ENCODE measurements at places on chromosomes 4 and X.

DNA sequence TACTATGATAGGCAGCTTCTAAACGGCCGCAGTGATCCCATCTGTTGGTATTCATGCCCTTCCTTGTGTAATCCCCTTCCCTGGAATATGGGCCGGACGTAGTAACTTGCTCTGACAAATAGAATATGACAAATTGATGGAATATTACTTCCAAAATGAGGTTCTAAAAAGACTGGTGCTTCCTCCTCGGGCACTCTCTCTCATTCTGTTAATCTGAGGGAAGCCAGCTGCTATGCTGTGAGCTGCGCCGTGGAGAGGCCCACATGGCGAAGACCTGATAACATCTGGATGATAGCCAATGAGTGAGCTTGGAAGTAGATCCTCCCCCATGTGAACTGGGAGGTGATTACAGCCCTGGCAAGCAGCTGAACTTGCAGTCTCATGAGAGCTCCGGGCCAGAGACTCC, 27.2 kb upstream of the SLC25A4 start:
- DNase-seq, result no peak

DNA sequence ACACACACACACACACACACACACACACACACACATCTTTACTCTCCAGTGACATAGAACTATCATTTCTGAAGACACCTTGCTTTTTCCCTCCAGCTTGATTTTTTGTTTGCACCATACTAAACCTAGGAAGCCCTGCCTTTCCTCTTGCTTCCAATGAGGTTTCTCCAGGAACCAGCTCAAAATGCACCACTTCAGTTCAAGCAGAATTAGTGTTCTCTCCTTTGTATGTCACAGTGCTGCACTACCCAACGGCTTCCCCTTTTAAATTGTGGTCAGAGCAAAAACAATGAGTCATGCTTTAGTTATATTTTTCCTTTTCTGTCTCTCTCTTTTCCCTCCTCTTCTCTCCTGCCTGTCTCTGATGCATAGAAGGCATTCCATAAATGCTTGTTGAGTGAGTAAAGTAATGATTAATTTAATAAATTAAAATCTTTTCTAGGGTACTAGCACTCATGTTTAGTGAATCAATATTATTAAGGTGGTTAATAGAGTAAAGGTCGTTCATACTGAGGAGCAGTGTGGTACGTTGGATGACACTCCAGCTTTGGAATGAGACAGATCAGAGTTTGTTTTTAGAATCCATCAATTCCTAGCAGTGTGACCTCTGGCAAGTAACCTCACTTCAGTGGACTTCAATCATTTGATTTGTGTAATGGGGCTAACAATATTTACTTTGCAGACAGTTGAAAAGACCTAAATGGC, 5.9 kb downstream of the RTL3 start:
- DNase-seq, result no peak

GRCh38 chr4:1380368-1381151, 25.7 kb downstream of the NKX1-1 start:
- DNase-seq, result no peak

DNA sequence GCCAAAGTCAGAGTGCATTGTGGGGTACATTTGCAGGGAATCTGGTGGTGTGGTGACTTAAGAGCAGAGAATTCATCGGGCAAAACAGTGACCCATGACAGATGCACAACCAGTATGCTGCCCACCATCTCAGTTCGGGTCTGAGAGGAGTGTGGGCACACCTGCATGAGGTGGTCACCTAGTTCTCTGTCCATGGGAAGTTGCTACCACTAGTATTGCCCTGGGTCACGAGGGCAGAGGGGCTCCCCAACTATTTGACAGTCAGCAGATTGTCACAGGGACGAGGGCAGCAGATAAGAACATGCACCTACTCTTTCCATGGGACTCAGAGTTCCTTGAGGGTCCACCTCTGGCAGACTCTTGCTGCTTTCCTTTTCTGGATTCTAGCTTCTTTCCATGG, 305.2 kb upstream of the MAOA start:
- DNase-seq, result no peak

DNA sequence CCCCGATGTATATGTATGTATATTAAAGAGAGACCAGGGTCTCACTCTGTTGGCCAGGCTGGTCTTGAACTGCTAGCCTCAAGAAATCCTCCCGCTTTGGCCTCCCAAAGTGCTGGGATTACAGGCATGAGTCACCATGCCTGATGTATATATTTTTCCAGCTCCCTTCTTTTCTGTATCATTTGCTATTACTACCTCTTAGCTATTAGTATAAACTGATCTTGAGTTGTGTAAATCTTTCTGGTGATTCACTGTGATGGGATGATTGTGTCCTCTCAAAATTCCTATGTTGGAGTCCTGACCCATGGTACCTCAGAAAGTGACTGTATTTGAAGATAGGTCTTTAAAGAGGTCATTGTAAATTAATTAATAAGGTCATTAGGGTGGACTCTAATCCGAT, 53.1 kb downstream of the HPRT1 start:
- no peak for DNase-seq

GRCh38 chrX:144042271-144042670, 158.4 kb downstream of the UBE2NL start:
- no peak for DNase-seq

DNA sequence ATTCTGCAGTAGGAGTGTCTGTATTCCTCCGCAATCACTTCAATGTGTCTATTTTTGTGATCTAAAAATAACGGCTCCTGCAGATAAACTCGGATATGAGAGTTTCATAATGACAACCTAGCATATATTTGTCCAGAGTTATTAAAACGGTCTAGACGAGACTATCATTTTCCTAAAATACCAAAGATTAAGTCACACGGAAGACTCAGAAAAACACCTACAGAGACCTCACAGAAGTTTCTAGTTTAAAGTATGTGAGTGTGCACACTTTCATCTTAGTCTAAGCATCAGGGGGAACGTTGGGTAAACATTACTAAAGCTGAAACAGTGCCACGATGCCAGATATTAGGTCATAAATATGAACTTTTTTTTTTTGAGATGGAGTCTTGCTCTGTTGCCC, 156.9 kb downstream of the AFAP1 start:
- no peak for DNase-seq

- no peak for DNase-seq
Observed at GRCh38 chr4:6591313-6591712, 16.3 kb downstream of the MAN2B2 start.

DNA sequence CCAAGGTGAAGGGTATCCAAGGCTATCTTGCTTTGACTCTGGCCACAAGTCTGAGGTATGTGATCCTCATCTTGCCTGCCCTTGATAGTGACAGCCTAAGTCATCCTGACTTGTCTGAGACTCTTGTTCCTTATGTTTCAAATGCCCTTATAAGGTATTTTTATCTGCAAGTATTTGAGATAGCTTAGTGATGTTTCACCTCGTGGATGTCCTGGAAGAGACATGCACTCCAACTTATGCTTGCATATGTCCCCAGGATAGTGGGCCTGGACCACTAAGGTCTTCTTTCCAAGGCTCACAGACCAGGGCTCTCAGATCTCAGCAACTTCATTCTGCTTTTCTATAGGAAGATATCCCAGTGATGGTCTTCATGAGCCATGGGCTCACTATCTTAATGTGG, 120.5 kb upstream of the WDR1 start:
- DNase-seq, result no peak
